ENCODE measurements at places on chromosomes 16 and 17.

- peak; percentile 33 for DNase-seq
Observed at GRCh38 chr17:69448431-69449102, 34.1 kb downstream of the MAP2K6 start.

DNA sequence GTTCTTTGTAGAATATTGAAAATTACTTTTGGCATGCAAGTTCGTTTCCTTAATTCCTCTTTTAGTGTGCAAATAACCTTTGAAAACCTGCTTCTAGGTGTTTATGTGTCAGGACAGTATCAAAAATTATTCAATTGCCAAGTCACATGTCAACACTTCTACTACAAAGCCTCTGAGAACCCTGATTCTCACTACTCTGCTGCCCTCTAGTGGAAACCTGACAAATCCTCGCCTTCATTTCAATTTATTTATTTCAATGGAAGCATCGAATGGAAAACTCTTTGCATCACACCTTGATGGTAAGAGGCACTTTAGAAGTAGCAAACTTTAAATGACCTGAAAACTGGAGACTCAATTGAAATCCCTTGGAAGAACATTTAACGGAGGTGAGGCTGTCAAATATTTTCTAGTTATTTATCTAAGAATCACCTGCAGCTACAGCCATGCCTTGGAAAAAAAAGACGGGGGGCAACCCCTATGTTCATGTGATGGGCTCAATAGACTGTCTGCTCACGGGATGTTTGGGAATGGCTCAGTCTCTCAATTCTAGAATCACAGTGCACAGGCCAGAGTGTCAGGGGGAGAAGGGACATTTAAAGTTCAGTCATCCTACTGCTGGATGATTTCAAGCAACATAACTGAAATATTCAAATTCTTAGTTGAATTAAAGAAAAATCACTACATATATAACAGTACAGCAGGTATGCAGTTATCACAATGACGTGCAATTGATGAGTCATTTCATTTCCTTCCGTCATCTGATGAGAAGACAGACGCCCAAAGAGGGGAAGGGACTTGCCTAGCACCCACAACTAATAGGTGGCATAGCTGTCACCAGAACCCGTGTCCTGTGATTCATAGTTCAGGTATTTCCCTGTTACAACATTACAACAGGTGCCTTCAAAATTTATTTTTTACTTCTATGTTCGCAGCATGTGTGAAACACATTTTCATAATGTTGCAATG is 563.9 kb downstream of the TOX3 start:
- peak; percentile 85 for DNase-seq

- peak; percentile 56 for DNase-seq
Observed at GRCh38 chr17:78993241-78993956, 13.7 kb upstream of the LGALS3BP start.

GRCh38 chr17:57666201-57666870 is 78.8 kb downstream of the CCDC182 start:
- no peak for DNase-seq

GRCh38 chr16:71882505-71883167 is 1.3 kb downstream of the ZNF821 start:
- DNase-seq, result peak; percentile 66

- no peak for DNase-seq
Observed at GRCh38 chr17:43333433-43333943, 65.3 kb upstream of the ARL4D start.

- no peak for DNase-seq
Observed at GRCh38 chr17:78684026-78684425, 98.0 kb downstream of the CYTH1 start.

Data from fibroblast of lung (primary cell).